ENCODE measurements at places on chromosomes 7 and 10.

- no peak for DNase-seq
These were observed 109.9 kb downstream of the ITGB8 start for GRCh38 chr7:20440472-20441105.

DNA sequence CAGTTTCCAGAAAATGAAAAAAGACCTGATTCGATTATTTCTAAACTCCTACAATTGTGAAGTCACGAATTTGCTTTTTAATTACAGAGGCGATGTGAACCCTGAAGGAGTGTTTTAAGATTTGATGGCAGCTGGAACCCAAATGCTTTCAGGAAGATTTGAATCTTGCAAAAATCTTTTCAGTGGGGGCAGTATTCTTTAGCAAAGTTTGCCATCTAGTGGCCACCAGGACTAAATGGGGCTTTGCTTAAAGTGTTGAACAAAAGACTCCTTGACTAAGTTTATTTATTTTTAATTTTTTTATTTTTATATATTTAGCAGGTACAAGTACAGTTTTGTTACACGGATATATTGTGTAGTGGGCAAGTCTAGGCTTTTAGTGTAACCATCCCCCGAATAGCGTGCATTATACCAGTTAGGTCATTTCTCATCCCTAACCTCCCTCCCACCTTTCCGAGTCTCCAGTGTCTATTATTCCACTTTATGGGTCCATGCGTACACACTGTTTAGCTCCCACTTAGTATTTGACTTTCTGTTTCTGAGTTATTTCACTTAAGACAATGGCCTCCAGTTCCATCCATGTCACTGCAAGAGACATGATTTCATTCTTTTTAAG is 98.8 kb downstream of the CACNB2 start:
- DNase-seq = no peak

DNA sequence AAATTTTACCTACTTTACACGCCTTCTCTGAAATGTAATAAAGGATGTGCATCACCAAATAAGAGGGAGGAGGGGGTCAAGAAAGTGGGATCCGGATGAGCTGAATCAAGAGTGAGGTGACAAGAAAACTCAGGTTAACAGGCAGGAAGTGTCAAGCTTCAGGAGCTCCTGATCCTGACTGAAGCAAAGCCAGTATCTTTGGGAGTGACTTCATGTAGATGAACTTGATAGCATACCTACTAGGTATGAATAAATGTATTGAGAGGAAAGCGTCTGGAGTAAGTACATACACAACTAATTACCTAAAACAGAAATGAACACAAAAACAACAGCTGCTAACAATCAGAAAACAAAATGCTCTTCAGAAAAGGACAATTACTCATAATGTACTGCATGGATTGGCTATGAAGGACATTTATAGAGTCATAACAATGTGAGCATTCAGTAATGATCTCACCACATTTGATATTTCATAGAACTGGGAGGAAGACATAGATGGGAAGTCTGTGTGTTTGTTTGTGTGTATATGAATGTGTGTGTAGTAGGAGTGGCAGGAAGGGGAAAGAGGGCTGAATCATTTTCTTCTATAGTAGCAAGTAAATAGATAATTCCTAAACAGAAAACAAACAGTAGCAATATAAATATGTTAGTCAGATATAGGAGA is 29.4 kb downstream of the PRKG1 start:
- DNase-seq = no peak

DNA sequence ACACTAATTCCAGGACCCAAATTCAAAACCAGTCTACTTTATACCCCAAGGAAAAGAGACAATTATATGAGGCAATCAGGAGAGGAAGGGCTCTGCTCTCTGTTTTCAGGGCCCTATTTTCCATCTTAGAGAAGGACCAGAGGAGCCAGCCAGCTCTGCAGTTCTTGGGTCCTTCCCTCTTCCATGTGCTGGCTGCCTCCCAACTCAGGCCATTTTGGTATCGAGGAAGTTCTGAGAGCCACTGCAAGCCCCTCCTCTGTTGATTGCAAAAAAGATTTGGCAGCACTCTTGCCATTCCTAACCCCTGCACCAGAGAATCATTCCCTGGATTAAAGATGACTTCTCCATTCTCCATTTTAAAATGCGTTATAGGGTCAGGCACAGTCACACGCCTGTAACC is 151.2 kb downstream of the AOAH start:
- no peak for DNase-seq

DNA sequence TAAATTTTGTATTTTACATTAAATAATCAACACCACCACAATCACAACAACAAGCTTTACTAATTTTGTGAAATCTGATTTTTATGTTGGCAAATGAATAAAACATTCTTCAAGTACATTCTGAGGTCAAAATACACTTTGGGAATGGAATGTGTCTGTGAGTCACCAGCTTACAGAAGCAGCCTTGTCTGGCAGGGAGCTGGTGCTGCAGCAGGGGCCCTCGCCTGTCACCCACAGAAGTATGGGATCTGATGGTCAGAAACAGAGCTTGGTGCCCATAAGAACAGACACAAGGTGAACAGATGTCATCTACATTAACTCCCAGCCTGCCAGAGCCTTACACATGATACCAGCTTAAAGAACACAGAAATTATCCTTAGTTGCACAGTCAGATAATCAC is 496.9 kb downstream of the CCSER2 start:
- no peak for DNase-seq

- DNase-seq = no peak
These were observed 81.8 kb downstream of the JMJD1C start for GRCh38 chr10:63384001-63384400.

DNA sequence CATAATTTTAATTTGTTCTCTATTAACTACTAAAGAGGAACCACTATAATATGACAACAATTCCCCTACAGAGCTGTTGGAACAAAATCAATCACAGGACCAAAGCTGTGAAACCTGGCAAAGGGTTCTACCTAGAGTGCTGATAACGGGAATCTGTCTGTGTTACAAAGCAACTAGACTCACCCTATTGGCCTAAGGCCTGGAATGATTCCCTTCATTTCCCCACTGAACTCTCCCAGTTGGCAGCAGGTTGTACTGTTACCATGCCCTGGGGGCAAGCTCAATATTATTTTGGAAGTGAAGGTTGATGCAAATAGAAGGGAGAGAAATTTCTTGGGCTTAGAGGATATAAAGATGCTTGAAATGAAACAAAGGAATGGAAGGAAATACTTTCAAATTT is 81.8 kb downstream of the SEMA3A start:
- DNase-seq = no peak

- DNase-seq = no peak
These were observed 9.6 kb upstream of the AGR3 start for GRCh38 chr7:16891338-16891737.

- DNase-seq = no peak
These were observed 20.9 kb downstream of the MAP3K8 start for GRCh38 chr10:30454744-30455510.

DNA sequence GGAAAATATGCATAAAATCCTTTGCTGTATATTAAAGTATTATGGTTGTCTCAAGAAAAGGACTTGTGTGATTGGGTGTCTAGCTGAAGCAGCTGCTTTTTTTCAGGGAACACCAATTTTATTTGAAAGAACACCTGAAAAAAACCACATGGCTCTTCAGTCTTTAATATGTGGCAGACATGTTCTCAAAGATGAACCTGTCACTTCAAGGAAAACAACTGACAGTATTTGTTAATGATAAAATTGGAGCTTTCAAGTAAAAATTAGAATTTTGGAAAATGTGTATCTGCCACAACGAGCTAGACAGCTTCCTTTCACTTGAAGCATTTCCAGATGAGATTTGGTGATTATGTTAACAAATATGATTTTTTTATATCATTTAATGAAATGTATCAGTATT is 59.3 kb downstream of the INHBA start:
- DNase-seq = no peak

DNA sequence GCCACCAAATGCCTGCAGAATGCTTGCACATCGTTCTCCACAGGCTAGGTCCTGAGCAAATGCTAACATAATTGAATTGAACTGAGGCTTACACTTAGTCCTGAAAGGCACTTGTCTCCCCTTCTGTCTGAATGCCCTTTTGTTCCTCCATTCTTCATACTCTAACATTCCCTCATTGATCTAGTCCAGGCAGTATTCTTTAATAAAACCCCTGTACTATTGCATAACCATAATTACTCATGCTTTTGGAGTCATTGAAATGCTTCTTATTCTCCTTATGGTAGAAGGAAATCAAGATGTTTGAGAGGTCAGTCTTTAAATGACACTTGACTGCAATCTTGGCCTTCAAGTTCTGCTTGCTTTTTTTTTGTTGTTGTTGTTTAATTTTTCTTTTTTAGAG is 7.1 kb downstream of the PI4K2A start:
- no peak for DNase-seq

DNA sequence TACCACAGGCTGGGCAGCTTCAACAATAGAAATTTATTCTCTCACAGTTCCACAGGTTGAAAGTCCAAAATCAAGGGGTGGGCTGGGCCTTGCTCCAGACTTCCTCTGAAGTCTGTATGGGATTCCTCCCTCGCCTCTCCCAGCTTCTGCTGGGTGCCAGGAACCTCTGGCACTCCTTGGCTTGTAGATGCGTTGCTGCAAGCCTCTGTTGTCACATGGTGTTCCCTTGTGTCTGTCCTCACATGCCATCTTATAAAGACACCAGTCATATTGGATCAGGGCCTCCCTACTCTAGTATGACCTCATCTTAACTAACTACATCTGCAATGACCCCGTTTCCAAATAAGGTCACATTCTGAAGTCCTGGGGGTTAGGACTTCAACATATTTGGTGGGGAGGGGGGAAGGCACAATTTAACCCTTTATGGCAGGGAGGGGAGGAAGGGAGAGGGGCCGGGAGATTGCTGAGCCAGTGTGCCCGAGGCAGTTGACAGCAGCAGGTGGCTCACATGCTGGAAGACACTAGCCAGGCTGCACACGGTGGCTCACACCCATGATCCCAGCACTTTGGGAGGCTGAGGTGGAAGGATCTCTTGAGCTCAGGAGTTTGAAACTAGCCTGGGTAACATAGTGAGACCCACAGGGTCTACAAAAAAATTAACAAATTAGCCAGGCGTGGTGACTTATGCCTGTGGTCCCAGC is 18.8 kb downstream of the ZNF282 start:
- no peak for DNase-seq

All from stimulated activated CD8-positive, alpha-beta memory T cell treated with anti-CD3 and anti-CD28 coated beads, Interleukin-4, amount 100 ng/mL, for 1 hour (primary cell).